Substantia nigra (tissue), 51 donors: ENCODE measurements at places on chromosomes 6 and 20.

DNA sequence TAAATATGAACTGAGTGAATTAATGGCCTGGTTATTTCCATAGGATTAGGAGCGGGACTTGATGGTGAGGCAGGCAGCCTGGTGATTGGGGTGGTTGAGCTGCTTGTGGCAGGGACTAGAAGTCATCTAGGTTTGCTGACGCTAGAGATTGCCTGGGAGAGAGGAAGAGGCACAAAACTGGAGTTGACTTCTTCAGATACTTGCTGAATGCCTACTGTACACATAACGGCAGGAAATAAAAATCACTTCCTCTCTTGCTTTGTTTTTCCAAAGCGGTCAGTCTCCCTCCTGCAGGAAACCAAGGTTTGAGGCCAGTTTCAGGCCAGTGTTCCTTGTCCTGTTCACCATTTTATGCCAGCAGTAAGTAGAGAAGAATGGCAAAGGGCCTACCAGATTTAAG lies 36.7 kb upstream of the MYLIP start:
- DNase-seq = no peak

DNA sequence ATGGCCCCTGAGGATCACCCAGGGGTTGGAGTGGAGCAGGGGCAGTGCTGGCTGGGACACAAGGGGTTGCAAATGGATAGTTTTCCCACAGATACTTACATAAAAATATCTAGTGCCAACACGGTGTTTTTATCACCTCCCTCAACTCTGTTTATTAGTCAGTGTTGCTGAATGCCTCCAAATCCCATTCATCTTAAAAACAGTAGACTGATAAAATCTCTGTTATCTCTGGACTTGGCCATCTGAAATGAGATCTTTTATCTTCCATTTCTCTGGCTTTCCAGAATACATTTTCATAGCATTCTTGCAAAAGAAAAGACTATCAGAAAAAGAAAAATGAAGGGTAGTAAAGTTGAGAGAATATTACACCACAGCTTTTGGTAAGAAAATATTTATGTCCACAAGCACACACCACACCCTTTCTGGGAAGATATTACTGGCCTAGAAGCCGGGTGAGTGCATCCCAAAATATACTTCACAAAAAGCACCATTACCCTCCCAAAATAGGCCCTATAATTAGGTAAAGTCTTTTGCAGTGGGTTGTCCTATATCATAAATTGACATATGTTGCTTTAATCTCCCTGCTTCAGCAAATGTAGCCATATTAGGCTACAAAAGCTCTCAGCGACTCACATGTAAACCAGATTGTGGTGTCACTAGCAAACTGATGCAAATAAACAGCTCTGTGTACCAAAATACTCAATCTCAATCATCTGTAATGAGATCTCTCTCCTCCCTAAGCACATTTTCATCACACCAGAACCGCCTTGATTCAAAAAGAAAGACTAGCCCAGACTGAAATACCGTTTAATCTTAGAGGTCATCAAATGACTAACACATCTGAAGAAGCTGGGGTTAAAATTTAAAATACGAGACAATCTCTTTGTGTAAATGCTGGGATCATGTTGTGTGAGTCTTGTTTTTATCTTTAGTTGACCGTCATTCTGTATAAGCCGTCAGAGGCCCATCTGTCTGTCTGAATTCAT lies 96.7 kb downstream of the FYN start:
- DNase-seq = no peak

DNA sequence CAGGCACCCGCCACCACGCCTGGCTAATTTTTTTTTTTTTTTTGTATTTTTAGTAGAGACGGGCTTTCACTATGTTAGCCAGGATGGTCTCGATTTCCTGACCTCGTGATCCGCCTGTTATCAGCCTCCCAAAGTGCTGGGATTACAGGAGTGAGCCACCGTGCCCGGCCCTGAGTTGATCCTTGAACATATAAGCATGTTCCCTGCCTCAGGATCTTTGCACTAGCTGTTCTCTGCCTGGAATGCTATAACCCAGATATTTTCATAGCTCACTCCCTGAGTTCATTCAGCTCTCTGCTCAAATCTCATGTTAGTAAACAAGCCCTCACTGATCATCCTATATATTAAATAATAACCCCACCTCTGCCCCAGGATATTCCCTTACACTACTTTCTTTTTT lies 9.0 kb upstream of the DLK2 start:
- DNase-seq = no peak

DNA sequence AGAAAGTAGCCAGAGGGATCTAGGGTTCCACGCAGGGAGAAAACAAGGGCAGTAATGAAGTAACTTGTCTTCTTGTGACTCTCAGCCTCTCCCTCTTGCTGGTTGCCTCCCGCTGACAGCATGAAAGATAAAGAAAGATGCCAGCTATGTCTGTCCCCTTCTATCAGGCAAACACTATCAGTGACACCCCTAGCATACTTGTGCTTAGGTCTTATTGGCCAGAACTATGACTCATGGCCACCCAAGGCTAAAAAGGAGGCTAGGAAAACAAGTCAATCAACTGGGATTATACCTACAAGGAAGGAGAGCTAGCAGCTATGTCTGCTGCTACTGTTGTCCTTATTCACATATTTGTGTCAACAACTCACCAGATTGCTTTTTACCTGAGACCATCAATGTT lies 206.8 kb upstream of the SOX4 start:
- DNase-seq = no peak

DNA sequence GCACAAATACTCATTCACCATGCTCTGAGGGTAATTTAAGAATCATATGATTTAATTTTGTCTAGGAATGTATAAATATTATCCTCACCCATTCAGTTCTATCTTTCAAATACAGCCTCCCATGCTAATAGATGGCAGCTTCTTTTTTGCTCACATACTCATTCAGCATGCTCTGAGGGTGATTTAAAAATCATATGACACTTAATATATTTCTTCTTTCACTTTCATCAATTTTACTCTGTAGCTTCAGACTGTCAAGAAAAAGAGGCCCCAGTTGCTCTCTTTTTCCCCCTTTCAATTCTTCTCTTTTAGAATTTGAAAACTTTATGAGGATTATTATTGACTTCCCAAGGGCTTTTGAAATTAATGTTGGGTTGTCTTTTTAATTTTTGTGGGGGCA lies 161.7 kb upstream of the LAMP5 start:
- DNase-seq = no peak

GRCh38 chr6:13222048-13222447 lies 106.3 kb downstream of the TBC1D7 start:
- no peak for DNase-seq
